AG04450 (cell line): ENCODE measurements at places on chromosomes 6 and 20. TPM values are rescaled to one million over a fixed set of nuclear protein-coding genes. Genes with fewer than 3 reads are reported as not detected.

The GRM4 gene
- not detected in 2 replicates for polyA plus RNA-seq

The MCHR2 gene
- not detected in 2 replicates for polyA plus RNA-seq

The TTK gene
- polyA plus RNA-seq = 5.1 and 8.0 TPM in 2 replicates

The AIF1 gene
- not detected in 2 replicates for polyA plus RNA-seq

The HLA-DQA2 gene
- polyA plus RNA-seq = not detected in 2 replicates

The RNF8 gene
- polyA plus RNA-seq = 20.1 and 26.3 TPM in 2 replicates

The TMEM244 gene
- polyA plus RNA-seq = not detected in 2 replicates

The CST2 gene
- not detected in 2 replicates for polyA plus RNA-seq

The HLA-DRB1 gene
- polyA plus RNA-seq = not detected in 2 replicates

The SCRT2 gene
- not detected in 2 replicates for polyA plus RNA-seq

The RAET1L gene
- polyA plus RNA-seq = not detected in 2 replicates

The BCAS1 gene
- not detected in 2 replicates for polyA plus RNA-seq

The TRIM26 gene
- 22.7 and 24.4 TPM in 2 replicates for polyA plus RNA-seq

The BMP7 gene
- polyA plus RNA-seq = not detected in 2 replicates

The HLA-DMB gene
- polyA plus RNA-seq = 0.07 and 0.12 TPM in 2 replicates
